Chondrocyte (in vitro differentiated cells): ENCODE measurements at places on chromosomes 3 and 15. TPM values are rescaled to one million over a fixed set of nuclear protein-coding genes. Genes with fewer than 3 reads are reported as not detected.

- H3K36me3 ChIP-seq: peaks cover 2% of the 10 kb centered on the region
- H3K4me3 ChIP-seq: no peak overlapping the region
- peak; percentile 69 for DNase-seq
- H3K27me3 ChIP-seq: peaks cover 5% of the 10 kb centered on the region
- peaks cover 23% of the 10 kb centered on the region for H3K4me1 ChIP-seq
Observed at GRCh38 chr15:31278544-31279220, 48.0 kb upstream of the KLF13 start.

- H3K36me3 ChIP-seq: peaks cover 29% of the 10 kb centered on the region
- H3K27ac ChIP-seq: peak overlapping the region; percentile 37
- H3K27me3 ChIP-seq: no peaks in the 10 kb centered on the region
- peaks cover 81% of the 10 kb centered on the region for H3K4me1 ChIP-seq
- H3K4me3 ChIP-seq: peak overlapping the region; percentile 2
Observed at GRCh38 chr3:66404197-66404596, 96.6 kb downstream of the LRIG1 start.

GRCh38 chr15:63473749-63473998 is 30.7 kb upstream of the USP3 start:
- no peak for DNase-seq
- H3K4me3 ChIP-seq: no peak overlapping the region
- H3K4me1 ChIP-seq: peaks cover 16% of the 10 kb centered on the region
- H3K36me3 ChIP-seq: peaks cover 3% of the 10 kb centered on the region

GRCh38 chr15:89338036-89338435 is 3.4 kb upstream of the POLG start:
- peaks cover 5% of the 10 kb centered on the region for H3K27me3 ChIP-seq
- H3K4me3 ChIP-seq: no peak overlapping the region
- DNase-seq: no peak
- H3K27ac ChIP-seq: no peak overlapping the region
- H3K4me1 ChIP-seq: peaks cover 16% of the 10 kb centered on the region

Gene ISL2
- not detected in 3 replicates for total RNA-seq

GRCh38 chr3:141802316-141803077 is 39.3 kb downstream of the GRK7 start:
- H3K27me3 ChIP-seq: peaks cover 2% of the 10 kb centered on the region
- no peak for DNase-seq
- no peak overlapping the region for H3K27ac ChIP-seq
- no peak overlapping the region for H3K4me3 ChIP-seq

GRCh38 chr15:94844198-94844537 is 612.8 kb downstream of the MCTP2 start:
- H3K27me3 ChIP-seq: no peaks in the 10 kb centered on the region
- no peak for DNase-seq
- H3K4me3 ChIP-seq: no peak overlapping the region
- H3K27ac ChIP-seq: peak overlapping the region; percentile 89

DNA sequence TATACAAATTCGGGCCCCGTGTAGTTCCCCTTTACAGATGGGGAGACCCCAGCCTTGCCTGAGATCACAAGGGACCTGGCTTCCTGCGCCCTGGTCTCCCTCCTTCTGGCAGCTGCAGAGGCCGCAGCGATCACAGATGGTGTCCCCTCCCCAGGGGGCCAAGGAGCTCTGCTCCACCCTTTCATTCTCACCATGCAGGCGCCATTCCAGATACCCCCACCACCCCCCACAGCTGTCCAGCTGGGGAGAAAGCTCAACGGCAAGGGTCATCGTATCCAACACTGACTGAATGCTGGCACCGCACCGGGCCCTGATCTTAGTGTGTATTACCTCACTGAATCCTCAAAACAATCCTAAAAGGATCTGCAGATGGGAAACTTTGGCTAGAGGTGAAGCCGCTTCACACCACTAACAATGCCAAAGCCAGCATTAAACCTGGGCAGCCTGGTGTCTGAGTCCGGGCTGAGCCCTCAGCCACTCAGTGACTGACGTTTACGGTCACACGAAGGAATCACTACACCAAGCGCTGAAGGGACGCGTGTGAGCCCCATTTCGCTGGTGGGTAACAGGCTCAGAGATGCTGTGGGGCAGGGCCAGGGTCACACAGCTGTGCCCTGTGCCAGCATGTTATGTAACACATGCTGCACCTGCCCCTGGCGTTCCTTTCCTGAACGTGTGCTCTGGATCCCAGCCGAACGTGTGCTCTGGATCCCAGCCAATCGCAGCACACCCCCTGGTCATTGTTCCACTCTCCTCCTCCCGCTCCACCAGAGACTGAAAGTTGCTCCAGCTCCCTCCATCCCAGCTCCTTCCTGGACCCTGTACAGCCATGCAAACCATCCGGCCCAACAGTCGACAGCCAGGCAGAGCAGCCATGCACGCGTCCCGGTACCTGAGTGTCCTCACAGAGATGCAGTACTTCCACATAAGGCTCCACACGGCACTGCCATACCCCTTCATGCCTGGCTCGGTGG is 51.8 kb downstream of the IQSEC1 start:
- H3K27ac ChIP-seq: peak overlapping the region; percentile 54
- peak; percentile 74 for DNase-seq
- H3K4me1 ChIP-seq: peaks cover 91% of the 10 kb centered on the region

GRCh38 chr3:108719178-108719806 is 37.9 kb downstream of the RETNLB start:
- no peaks in the 10 kb centered on the region for H3K36me3 ChIP-seq
- peaks cover 8% of the 10 kb centered on the region for H3K27me3 ChIP-seq
- no peak overlapping the region for H3K27ac ChIP-seq
- no peak overlapping the region for H3K4me3 ChIP-seq
- no peaks in the 10 kb centered on the region for H3K4me1 ChIP-seq

Gene GOLGA8O
- 2.5 to 5.1 TPM (median 2.8 TPM) in 3 replicates for total RNA-seq

DNA sequence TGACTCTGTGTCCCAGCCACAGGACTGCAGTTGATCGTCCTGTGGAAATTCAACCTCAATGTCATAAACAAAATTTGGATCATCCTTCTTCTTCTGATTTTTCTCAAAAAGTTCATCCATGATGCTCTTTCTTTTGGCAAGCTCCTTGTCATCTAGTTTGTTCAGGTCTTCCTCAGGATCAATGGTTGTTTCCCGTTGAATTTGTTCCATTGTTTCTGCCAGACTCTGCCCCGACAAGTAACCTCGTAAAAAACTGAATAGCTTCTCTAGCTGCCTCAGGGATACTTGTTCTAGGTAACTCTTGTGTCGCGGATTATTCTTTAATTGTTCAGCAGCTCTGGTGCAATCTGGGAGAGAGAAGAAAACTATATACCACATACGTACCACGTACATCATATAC is 4.5 kb downstream of the CEP19 start:
- peaks cover 3% of the 10 kb centered on the region for H3K27me3 ChIP-seq
- no peak overlapping the region for H3K27ac ChIP-seq
- DNase-seq: no peak
- H3K4me3 ChIP-seq: no peak overlapping the region
- H3K36me3 ChIP-seq: peaks cover 1% of the 10 kb centered on the region

- no peak overlapping the region for H3K27ac ChIP-seq
- no peak overlapping the region for H3K4me3 ChIP-seq
- peaks cover 14% of the 10 kb centered on the region for H3K4me1 ChIP-seq
- peaks cover 59% of the 10 kb centered on the region for H3K36me3 ChIP-seq
Observed at GRCh38 chr3:10309736-10310135, 11.2 kb downstream of the SEC13 start.
